ENCODE measurements at places on chromosomes 6 and 20. TPM values are rescaled to one million over a fixed set of nuclear protein-coding genes. Genes with fewer than 3 reads are reported as not detected.

The SAMHD1 gene
- 146 TPM for total RNA-seq

The ALDH5A1 gene
- total RNA-seq = 6.4 TPM

The KCNK15 gene
- total RNA-seq = 7.3 TPM

The SLC2A10 gene
- total RNA-seq = 26.9 TPM

The PLEKHG1 gene
- total RNA-seq = 40.2 TPM

The CABLES2 gene
- 1.8 TPM for total RNA-seq

The RNF39 gene
- total RNA-seq = 11.1 TPM

The STAU1 gene
- 79.9 TPM for total RNA-seq

DNA sequence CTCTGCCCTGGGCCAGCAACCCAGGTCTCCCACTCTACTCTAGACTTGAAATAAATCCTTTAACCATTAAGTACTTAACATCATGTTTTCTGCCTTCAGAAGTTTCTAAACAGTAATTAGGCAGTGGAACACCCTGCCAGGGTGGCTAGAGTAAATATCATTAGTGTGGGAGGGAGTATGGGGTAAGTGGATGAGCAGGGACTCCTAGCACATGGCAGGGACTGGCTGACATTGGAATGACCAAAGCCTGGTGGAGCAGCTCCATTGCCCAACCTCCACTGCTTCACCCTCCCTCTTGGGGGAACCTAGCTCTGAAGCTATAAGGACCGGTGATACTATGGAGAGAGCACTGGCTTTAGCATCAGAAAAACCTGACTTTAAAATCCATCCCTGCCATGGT lies 167.1 kb downstream of the MAFB start:
- no peak for DNase-seq
- no peaks in the 10 kb centered on the region for H3K27me3 ChIP-seq
- H3K4me3 ChIP-seq = no peak overlapping the region
- H3K36me3 ChIP-seq = no peaks in the 10 kb centered on the region

DNA sequence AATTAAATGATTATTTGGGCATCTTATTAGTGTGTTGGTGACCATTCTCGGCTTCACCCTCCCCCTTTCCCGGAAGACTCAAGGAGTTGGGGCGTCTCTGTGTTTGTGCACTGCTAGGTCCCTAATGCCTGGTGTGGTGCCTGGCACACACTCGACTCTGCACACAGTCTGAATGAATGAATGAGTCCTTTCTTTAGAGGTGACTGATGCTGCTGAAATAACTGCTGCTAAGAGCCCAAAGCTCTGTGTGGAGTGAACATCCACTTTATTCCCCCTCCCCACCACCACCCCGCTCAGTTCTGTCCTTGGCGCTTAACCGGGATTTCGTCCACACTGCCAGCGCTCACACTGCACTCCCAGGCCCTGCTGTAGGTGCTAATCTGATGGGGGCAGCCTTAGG lies 1.2 kb upstream of the PHACTR3 start:
- H3K4me1 ChIP-seq = no peaks in the 10 kb centered on the region
- H3K27ac ChIP-seq = no peak overlapping the region
- H3K4me3 ChIP-seq = no peak overlapping the region
- no peak for DNase-seq
- H3K27me3 ChIP-seq = no peaks in the 10 kb centered on the region

GRCh38 chr6:88262332-88262731 lies 96.2 kb upstream of the CNR1 start:
- no peak overlapping the region for H3K27ac ChIP-seq
- H3K4me3 ChIP-seq = no peak overlapping the region
- H3K27me3 ChIP-seq = no peaks in the 10 kb centered on the region
- DNase-seq = no peak
- no peaks in the 10 kb centered on the region for H3K4me1 ChIP-seq
- no peaks in the 10 kb centered on the region for H3K36me3 ChIP-seq

DNA sequence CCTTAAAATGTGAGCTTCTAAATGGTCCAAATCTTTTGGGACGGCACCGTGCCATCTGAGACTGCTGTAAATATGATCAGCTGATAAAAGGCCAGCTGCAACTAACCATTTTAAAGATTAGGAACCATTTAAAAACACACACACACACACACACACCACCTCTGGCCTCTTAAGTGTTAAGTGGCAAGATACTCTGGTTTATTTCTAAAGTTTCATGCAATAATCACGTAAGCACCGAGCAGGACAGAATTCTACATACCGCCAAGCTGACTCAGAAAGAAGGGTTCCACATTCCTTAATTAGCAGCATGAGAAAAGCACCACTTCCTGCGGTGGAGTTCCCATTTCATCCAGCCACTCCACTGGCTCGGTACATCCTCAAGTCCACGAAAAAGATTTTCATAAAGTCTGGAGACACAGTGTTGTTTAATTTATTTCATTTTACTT lies 17.8 kb upstream of the ZNF217 start:
- no peak for DNase-seq
- no peak overlapping the region for H3K4me3 ChIP-seq
- H3K36me3 ChIP-seq = no peaks in the 10 kb centered on the region

DNA sequence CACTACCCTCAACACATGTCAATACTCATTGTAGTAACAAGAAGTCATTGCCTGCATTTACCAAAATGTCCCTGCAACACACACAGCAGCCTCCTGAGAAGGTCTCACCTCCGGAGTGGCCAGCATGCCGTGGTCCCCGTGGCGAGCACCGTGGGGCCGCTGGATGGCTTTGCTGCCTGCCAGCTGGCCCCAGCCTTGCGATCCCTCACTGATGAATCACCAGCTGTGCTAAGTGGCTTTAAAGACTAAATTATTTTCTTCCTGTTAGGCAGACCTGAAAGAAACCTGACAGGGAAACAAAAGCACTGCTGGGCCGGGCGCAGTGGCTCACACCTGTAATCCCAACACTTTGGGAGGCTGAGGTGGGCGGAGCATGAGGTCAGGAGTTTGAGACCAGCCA lies 306.7 kb downstream of the CDH4 start:
- no peaks in the 10 kb centered on the region for H3K27me3 ChIP-seq
- H3K4me3 ChIP-seq = no peak overlapping the region
- no peak overlapping the region for H3K27ac ChIP-seq
- no peak for DNase-seq
- no peaks in the 10 kb centered on the region for H3K4me1 ChIP-seq
- no peaks in the 10 kb centered on the region for H3K36me3 ChIP-seq

DNA sequence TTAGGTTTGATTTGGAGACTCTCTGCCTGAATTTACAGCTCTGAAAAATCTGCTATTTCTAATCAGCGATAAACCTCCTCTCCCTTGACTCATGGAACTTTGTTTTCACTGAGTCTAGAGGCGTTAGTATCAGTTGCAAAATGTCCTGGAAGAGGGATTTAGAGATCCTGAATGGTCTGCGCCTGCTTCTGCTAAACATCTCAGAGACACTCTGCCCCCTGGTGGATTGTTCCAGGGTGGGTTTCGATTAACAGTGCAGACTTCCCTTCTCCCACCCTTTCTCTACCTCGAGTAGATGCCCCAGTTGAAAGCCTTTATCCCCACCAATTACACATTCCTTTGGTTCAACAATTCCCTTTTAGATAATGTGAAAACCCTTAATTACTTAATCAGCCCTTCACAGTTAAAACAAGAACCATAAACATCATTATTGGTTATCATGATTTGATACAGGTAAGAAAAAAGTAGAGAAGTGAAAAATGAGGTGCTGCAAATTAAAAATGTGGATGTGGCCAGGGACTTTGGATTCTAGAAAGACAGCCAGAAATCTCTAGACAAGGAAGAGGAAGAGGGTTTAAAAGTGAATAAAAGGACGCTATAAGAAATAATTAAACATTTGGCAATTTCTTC lies 5.5 kb downstream of the HTR1B start:
- no peaks in the 10 kb centered on the region for H3K36me3 ChIP-seq
- H3K4me1 ChIP-seq = no peaks in the 10 kb centered on the region
- H3K27ac ChIP-seq = no peak overlapping the region
- DNase-seq = no peak
- H3K27me3 ChIP-seq = no peaks in the 10 kb centered on the region

DNA sequence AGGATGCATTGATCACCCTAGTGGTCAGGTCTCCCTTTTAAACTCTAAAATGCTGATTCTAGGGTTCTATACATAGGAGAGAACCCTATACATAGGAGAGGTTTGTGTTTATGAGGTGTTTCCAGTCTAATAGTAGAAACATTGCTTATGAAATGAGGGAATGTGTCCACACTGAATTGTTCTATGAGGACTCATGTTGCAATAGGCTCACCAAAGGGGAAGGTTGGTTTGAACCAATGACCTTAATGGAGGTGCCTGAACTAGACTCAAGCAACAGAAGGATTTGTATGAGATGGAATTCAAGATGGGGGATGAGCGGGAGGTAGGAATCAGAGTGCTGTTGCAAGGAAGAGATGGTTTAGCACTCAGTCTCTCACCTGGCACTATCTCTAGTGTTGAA lies 33.5 kb upstream of the UBR2 start:
- DNase-seq = no peak
- H3K4me1 ChIP-seq = no peaks in the 10 kb centered on the region
- H3K27ac ChIP-seq = no peak overlapping the region
- no peaks in the 10 kb centered on the region for H3K27me3 ChIP-seq

DNA sequence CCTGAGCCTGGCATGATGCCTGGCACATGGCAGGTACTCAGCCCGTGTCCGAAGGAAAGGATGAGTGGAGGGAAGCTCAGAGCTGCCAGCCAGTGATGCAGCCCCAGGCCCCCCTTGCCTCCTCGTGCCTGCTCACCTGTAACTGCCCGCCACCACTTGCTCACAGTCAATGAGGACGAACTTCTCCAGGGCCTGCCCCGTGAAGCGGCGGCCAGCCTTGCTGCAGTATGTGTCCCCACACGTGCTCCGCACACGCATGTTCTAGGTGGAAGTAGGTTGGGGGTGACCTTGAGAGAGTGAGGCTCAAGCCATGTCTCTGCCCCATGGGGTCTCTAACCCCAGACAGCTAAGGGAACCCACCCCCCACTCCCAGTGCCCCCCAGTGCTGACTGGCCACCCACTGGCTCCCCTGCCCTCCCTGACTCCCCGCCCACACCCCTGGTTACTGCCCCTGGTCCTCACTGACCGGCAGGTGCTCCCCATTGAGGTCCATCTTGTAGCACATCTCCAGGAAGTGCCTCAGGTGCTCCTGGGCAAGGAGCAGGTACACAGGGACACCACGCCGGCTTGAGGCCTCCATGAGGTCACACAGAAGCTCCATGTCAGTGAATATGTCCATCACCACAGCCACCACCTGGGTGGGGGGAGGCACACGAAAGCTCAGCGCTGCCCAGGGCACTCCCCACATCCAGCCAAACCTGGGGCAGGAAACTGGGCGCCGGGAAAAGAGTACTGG lies 3.7 kb downstream of the FAM83C start:
- DNase-seq = no peak
- no peaks in the 10 kb centered on the region for H3K36me3 ChIP-seq
- no peaks in the 10 kb centered on the region for H3K27me3 ChIP-seq
- no peak overlapping the region for H3K4me3 ChIP-seq
- no peak overlapping the region for H3K27ac ChIP-seq

DNA sequence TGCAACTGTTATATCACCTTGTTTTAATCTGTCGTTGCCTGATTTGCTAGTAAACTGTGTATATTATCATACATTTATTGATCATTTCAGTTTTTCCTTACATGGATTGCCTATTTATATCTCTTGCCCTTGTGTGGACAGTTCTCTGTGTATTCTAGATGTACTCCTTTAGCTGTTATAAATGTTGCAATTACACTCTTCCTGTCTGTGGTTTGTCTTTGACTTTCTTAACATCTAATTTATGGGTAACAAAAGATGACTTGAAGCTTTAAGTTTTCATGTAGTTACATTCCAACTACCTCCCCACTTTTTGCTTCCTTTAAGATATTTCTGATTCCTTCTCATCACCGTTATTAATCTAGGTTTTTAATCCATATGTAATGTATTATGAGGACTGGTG lies 22.6 kb downstream of the PLCB1 start:
- H3K4me3 ChIP-seq = no peak overlapping the region
- H3K4me1 ChIP-seq = no peaks in the 10 kb centered on the region
- no peak for DNase-seq
- no peak overlapping the region for H3K27ac ChIP-seq

- no peaks in the 10 kb centered on the region for H3K4me1 ChIP-seq
- no peak overlapping the region for H3K27ac ChIP-seq
- H3K4me3 ChIP-seq = no peak overlapping the region
- no peaks in the 10 kb centered on the region for H3K27me3 ChIP-seq
These were observed 51.4 kb downstream of the TGM2 start for GRCh38 chr20:38113401-38114325.

- no peak for DNase-seq
- H3K4me3 ChIP-seq = no peak overlapping the region
- no peaks in the 10 kb centered on the region for H3K36me3 ChIP-seq
These were observed 8.0 kb downstream of the PNISR start for GRCh38 chr6:99416892-99417767.

- no peaks in the 10 kb centered on the region for H3K4me1 ChIP-seq
- H3K27me3 ChIP-seq = no peaks in the 10 kb centered on the region
- H3K4me3 ChIP-seq = no peak overlapping the region
- no peaks in the 10 kb centered on the region for H3K36me3 ChIP-seq
These were observed 36.9 kb upstream of the SLC16A10 start for GRCh38 chr6:111050261-111051023.

DNA sequence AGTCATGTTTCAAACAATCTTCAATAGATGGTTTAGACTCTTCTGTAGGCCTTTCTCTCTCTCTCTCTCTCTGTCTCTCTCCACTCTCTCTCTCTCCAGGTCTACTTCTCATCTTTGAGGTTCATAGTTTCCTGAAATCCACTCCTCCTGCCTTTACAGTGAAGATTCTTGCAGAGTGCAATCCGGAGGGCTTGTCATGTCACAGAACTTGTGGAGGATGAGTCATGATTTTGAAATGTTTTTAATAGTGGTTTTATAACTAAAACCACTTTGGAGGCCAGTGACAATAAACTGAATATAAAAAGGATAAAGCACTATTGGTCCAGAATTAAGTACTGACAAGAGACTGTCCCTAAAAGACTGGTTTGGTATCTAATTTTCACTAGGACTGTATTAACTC lies 156.3 kb downstream of the KIF6 start:
- no peaks in the 10 kb centered on the region for H3K4me1 ChIP-seq
- no peaks in the 10 kb centered on the region for H3K36me3 ChIP-seq
- no peaks in the 10 kb centered on the region for H3K27me3 ChIP-seq
- H3K27ac ChIP-seq = no peak overlapping the region
- DNase-seq = no peak
- no peak overlapping the region for H3K4me3 ChIP-seq

DNA sequence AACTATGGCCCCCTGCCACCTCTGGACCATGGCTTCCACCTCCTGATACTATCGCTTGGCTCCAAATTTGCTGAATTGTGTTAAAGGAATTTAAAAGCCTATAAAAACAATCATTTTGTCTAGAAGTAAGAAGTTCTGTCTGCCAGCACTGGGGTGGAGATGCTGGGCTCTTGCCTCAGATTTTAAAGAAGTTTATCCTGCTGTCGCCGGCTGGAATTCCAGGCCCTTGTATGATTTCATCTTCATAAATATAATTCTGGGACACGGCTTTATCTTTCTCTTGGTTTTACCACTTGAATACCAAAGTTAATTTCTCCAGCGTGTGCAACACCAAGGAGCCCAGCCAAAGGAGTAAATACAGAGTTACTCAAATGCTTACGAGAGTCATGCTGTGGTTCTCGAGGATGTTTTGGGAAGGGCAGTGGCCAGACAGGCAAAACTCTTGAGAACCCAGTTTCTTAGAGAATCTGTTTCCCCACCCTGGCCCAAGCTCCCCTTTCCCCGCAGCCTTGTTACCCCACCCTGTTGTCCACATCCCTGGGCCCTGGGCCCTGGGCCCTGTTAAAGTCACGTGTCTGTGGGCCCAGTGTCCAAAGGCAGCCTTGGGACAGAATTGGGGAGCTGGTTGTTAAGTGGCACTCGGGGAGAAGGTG lies 31.9 kb downstream of the C6orf89 start:
- no peak for DNase-seq
- no peaks in the 10 kb centered on the region for H3K27me3 ChIP-seq
- H3K36me3 ChIP-seq = no peaks in the 10 kb centered on the region
- H3K4me1 ChIP-seq = peaks cover 6% of the 10 kb centered on the region

Measured in breast epithelium (tissue), 4 donors.